ENCODE measurements at places on chromosomes 11 and 22. TPM values are rescaled to one million over a fixed set of nuclear protein-coding genes. Genes with fewer than 3 reads are reported as not detected.

PEX26 gene
- 41.1 TPM for total RNA-seq

KCTD17 gene
- 26.4 TPM for total RNA-seq

GRCh38 chr11:92545906-92546471 is 321.4 kb downstream of the FAT3 start:
- H3K27ac ChIP-seq: no peak overlapping the region
- H3K36me3 ChIP-seq: no peaks in the 10 kb centered on the region
- H3K4me1 ChIP-seq: no peaks in the 10 kb centered on the region

DNA sequence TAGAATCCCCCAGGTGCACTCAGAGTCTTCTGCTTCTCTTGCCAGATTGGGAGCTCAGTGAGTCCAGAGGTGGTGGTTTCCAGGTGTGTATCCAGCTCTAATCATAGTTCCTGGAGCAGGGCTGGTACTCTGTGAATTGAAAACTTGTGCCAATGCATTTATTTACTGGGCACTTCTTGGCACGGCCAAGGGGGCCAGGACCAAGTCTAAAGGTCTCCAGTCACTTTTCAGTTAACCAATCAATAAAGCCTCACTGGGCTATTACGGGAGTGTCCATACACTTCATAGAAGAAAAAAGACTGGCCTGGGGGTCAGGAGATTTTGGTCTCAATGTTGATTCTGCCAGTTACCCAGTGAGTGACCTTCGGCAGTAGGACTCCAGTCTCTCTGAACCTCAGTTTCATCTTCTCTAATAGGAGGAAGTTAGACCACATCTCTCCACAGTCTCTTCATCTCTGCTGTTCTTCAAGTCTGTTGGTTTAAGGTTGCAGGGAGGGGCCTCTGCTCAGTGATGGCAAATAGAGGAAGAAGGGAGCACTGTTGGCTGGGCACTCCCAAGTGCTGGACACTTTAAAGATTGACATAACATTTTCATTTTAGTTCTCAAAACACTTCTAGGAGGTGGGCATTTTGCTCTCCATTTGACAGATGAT is 188.5 kb upstream of the E2F8 start:
- H3K4me1 ChIP-seq: no peaks in the 10 kb centered on the region
- H3K36me3 ChIP-seq: no peaks in the 10 kb centered on the region
- H3K27ac ChIP-seq: no peak overlapping the region
- no peak for DNase-seq

DNA sequence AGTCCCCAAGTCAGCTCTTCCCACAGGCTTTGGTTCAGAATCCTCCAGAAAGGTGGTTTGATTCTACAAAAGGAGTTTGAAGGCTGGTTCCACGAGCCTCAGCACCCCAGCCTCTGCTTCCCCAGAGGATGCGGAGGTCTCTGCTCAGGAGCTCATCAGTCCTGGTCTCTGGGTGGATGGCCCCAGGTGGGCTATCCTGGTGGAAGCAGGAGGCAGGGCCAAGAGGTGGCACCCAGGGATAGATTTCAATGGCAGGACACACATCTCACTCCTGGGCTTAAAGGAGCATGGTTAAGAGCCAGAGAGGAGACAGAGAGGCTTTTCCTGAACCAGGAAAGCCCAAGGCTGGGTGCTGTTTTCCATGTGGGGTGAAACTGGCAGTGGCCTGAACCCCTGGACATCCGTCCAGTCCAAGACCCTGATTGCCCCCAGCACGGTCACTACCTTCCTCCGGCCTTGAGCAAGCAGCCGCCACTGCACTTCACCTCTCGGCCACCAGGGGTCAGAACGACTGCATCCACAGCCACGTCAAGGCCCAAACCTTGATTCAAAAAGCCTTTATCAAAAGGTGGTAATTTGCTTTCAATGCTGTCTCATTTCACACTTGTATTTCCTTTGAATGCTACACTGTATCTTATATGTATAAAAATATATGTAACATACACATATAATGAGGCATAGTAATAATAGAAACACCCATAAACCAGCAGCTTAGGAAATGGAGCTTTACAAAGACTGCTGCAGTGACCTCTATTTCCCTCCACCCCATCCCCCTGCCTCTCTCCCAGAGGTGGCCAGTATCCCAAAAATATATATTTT is 19.3 kb upstream of the FXYD2 start:
- peaks cover 11% of the 10 kb centered on the region for H3K4me1 ChIP-seq
- peaks cover 16% of the 10 kb centered on the region for H3K36me3 ChIP-seq
- peak; percentile 81 for DNase-seq
- no peak overlapping the region for H3K27ac ChIP-seq
- no peak overlapping the region for H3K4me3 ChIP-seq
- H3K27me3 ChIP-seq: no peaks in the 10 kb centered on the region

EMID1 gene
- total RNA-seq: 12.7 TPM

DNA sequence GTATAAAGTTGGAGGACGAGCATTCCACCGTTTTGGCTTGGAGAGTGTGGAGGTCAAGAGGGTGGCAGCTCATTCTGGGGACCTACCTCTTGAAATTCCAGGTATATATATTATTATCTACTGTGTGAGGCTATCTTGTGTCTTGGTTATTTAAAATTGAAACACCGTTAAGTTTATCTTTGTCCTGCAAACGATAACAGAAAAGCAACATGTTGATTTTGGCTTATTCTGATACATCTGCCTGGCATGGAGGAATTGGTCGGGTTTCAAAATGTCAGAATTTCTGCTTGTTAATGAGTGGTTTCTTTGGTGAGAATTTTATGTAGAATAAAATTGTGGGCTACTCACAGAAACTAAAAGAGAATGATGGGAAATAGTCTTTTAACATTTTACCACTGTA is 54.4 kb downstream of the SVIP start:
- no peak overlapping the region for H3K4me3 ChIP-seq
- H3K27ac ChIP-seq: no peak overlapping the region
- no peaks in the 10 kb centered on the region for H3K4me1 ChIP-seq
- no peak for DNase-seq

Data from adrenal gland (tissue), 19 donors.